Hematopoietic multipotent progenitor cell treated with erythropoietin and hydrocortisone succinate and interleukin-3 and kit ligand, for 6 days (in vitro differentiated cells): ENCODE measurements at places on chromosomes 7 and 10.

DNA sequence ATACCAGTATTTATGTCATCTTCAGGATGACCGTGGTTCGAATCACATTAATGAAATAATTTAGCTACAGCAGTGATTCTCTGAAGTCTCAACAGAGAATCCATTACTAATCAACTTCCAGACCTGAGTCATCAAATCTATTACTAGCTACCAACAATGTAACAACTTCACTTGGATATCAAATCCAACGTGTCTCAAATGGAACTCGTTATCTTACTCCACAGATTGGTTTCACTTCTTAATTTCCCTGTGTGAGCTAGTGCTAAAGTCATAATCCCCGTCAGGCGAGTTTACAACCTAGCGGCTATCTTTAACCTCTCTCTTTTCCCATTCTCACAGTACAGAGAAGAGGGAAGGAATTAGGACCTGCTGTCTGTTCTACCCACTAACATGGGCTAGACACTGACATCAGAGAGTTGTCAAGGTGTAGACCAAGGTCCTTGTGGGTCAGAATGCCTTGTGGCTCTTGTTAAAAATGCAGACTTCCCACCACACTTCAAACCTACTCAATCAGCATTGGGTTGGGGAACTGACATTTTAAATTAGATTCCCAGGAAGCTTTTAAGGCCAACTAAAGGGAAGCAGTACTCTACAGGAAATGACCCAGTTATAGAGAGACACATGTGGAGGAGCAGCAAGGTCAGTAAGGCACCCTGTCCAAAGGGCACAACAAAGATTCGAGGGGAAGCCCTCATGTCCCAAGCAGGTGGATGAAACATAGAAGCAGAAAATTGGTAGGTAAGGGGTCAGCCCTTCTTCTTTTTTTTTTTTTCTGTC, 57.3 kb upstream of the GSAP start:
- DNase-seq, result no peak

DNA sequence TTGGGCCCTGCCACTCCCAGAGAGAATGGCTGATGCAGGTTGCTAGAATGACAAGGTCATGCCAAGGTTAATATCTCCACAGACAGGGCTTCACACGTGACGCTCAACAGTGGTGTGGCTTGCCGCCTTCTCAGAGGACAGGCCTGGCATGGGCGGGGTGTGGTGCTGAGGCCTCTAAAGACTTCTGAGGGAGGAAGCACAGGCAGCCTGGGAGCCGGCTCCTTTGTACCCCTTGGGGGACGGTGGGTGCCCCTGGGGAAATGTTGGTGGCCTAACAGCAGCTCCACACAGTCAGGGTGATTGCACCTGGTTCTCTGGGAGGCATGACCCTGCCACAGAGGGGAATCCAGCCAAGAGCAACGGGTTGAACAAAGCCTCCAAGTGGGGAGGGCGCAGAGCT, 115.1 kb downstream of the PKD1L1 start:
- no peak for DNase-seq

DNA sequence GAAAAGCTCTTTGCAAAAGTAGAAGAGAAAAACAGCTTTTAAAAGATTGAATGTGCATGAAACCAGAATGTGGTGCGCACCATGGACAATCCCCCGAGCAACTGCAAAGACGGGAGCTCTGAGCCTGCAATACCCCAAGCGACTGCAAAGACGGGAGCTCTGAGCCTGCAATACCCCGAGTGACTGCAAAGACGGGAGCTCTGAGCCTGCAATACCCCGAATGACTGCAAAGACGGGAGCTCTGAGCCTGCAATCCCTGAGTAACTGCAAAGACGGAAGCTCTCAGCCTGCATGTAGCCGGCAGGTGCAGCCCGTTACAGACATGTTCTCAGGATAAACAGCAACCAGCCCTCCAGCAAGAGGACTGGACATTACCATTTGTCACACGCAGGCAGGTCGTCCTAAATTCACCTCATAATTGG, 6.2 kb downstream of the ZNF775 start:
- no peak for DNase-seq

- no peak for DNase-seq
Observed at GRCh38 chr7:121101083-121101482, 112.6 kb downstream of the CPED1 start.

- DNase-seq, result peak; percentile 71
Observed at GRCh38 chr7:87599336-87599735, 1.3 kb downstream of the ABCB1 start.

DNA sequence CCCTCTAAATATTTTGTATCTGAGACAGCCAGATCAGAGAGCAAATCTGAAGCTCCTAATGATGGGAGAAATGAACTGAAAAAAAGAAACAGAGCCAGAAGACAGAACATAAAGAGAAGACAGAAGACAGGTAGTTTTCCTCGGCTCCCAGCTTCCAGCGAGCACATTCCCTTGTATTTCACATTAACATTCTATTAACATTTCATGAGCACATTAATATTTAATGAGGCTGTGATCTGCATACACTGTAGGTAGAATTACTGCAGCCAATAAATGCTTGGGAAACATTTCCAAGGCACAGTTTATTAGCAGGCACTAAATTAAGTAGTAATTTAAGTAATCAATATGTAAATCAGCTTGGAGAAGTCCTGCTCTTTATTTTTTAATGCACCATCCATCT, 349.9 kb downstream of the ELMO1 start:
- no peak for DNase-seq
